ENCODE measurements at places on chromosomes 6 and 20.
A peak's percentile ranks its signal among the peaks of the same experiment; 100 is the strongest.

DNA sequence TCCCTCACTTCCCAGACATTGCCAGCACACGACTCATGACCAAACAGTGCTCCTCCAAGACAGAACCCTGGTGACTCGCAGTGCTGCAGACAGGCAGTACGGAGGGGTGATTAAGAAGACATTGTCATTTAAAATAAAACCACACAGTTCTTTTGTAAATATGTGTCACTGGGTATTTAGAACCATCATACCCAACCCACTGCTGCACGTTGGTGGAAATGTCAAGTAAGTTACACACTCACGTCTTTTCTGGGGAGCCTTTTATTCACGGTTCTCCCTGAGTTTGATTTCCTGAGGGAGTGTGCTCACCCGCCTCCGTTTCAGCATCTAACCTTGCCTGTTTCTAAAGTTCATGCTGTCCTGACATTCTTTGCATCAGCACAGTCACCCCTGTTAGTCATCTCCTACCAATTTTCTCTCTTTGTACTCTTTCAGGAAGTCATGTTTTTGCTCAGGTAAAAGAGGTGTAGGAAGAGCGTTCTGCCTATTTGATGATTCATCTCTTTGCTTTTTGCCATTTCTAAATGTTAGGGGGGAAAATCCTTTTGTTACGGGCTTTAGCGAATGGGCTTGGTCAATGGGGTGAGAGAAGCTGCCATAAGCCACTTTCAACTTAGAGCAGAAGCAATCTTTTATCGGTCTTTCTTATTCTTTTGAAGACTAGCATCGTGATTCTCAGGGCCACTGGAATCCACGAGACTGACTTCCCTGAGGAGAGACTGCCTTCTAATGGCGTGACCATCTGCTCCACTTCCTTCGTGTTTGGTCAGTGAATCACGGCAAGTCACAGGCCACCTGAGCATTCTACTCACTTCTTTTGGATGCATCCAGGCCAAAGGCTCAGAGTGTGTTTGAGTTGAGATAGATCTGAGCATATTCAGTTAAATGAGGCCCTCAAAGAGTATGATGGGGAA is 512.8 kb upstream of the JARID2 start:
- DNase-seq, result peak; percentile 95

GRCh38 chr6:131995917-131996316 is 44.7 kb upstream of the CCN2 start:
- peak; percentile 84 for DNase-seq

GRCh38 chr20:3721912-3722311 is 9.5 kb upstream of the SIGLEC1 start:
- DNase-seq, result no peak

- DNase-seq, result no peak
Measured at GRCh38 chr6:34300332-34300751, 51.5 kb upstream of the SMIM29 start.

- no peak for DNase-seq
Measured at GRCh38 chr20:10789386-10789785, 115.6 kb upstream of the JAG1 start.

DNA sequence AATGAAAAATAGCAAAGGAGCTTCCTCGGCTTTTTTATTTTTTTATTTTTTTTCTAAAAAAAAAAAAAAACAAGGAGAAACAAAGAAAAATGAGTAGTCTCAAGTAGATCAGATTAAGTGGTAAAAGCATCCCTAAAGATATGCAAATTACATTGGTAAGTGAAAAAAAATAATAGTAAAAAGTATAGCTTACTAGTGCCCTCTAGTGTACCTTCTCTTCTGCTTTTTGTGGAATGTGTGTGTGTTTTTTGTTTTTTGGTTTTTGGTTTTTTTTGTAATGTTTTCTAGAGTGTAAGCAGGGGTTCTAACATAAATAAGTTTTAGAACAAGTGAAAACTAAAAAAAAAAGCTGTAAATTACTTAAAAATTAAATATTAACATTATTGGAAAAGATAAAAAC is 1062.0 kb downstream of the HACE1 start:
- no peak for DNase-seq

DNA sequence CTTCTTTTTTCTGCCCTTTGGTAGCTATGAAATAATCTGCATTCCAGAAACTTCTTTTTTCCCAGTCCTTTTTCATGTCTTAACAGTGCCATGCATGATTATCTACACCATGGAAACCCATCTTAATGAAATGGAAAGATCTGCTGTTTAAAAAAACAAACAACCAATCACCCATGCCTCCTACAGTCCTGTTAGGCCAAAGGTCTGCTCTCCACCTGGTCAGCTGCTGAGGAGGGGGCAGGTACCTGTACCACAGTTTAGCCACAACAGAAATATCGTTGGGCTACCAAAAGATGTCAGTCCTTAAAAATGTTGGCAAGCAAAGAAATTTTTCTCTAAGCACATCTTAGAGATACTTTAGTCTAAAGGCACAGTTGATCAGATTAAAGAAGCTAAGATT is 112.6 kb downstream of the SLC16A10 start:
- no peak for DNase-seq

DNA sequence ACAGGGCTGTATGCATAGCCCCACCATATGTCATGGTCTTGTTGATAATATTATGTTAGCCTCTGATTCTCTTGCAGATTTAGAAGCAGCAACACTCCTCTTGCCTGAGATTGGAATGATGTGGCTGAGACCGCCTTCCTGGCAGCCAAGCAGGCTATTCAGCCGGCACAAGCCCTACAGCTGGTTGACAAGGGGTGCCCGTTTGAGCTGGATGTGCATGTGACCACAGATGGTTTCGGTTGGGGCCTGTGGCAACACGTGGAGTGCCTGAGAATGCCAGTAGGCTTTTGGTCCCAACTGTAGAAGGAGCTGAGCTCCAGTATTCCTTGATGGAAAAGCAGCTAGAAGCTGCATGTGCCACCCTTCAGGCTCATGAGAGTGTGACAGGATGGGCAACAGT is 303.6 kb upstream of the POU3F2 start:
- peak; percentile 0 for DNase-seq

DNA sequence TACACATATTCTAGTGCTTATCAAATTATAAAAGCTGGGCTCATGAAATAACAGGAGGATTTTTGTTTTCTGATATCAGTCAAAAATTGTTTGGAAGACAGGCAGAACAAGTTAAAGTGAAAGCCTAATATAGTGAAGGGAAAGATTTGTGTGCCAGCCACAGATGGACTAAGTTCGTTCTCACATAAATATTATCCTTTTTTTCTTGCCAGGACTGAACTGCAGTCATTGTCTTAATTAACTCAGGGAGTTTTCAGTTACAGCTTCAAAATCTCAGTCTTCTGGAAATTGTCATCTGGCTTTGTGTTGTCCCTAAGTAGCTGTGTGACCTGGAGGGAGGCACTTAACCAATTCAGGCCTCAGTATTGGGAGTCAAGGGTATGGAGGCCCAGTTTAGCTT is 40.7 kb downstream of the PLCB4 start:
- no peak for DNase-seq

GRCh38 chr6:97097068-97098047 is 172.8 kb downstream of the KLHL32 start:
- DNase-seq, result no peak

GRCh38 chr20:47348539-47349142 is 7.9 kb downstream of the ZMYND8 start:
- DNase-seq, result no peak

DNA sequence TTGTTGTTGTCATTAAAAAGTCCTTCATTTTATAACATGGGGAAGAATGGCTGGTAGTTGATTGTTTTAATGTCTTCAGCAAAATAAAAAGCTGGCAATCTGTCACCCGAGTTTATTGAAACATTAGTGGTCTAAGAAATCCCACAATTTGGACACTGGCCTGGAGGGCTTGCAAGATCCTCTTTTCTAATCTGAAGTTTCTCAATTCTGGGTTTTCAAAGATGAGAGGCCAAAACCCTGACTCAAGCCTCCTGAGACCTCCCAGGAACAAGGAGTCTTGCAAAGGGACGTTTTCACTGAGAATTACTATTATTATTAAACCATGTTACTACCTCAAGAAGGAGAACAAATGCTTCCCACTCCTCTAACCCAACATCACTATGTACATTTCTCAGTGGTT is 19.5 kb downstream of the MAP1LC3A start:
- no peak for DNase-seq

Data from mammary epithelial cell (primary cell).